ENCODE measurements at places on chromosomes 3 and 15.
A peak's percentile ranks its signal among the peaks of the same experiment; 100 is the strongest.

GRCh38 chr15:88440021-88440420, 27.2 kb downstream of the MRPL46 start:
- no peak for DNase-seq

- DNase-seq = no peak
Observed at GRCh38 chr3:160577556-160578195, 12.3 kb upstream of the KPNA4 start.

- no peak for DNase-seq
Observed at GRCh38 chr3:34947834-34948233, 691.5 kb upstream of the ARPP21 start.

DNA sequence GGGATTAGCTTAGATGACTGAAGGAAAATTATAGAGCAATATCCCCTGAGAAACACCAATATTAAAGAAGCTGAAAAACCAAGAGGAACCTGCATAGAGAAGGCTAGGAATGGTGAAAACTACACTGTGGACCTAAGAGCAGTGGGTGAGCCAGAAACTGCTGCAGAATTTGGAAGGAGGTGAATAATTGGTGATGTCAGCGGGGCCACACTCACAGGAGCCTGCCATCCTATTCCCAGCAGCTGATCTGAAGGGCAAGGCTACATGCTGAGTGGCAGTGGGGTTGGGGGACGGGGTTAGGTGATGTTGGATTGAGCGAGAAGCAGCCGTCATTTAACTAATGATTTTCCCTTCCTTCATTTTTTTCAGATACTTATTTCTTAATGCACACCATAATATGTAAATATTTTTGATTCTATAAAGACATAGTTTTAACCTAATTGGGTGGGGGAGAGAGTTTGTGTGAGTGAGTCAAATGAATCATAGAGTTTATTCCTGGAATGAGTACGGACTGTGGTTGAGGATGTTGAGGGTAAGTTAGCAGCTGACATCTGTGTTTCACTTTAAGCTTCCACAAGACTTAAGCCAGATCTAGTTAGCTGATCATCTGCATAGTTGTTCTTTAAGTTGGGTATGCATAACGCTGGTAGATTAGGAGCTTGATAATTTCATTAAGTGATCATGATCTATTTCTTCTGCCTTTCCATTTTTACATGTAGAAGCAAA, 222.8 kb downstream of the PTPRG start:
- DNase-seq = no peak

DNA sequence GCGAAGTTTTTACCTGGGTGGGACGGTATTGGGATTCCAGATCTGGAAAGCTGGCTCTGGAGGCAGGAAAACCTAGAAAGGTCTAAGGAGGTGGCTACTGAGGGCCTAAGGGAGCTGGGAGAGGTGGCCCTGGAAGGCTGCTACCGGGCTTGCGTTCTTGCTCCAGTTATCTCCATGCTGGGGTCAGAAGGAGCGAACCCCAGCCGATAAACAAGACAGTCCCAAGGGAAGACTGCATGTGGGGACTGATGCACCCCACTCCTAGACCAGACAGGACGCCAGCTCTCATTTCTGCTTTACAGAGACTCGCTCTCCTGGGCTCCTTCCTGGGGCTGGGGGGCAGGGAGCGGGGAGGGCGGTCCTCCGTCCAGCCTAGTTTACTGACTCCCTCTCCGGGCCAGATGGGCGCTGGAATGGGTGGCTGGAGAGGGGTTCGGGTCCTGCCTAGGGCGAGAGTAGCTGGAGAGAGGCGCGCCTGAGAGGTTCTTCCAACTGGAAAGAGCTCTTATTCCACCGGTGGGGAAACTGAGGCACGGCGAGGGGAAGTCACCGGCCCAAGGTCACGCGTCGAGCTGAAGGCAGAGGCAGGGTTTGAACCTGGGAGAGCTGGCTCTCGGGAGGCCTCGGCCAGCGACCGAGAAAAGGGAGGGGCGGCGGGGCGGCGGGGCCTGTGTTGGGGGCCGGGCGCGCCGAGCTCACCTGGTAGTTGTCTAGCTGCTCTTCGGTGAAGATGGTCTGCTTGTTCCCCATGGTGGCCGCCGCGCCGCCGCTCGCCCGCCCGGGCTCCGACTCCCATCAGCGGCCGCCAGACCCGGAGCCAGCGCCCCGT, 565 bp downstream of the CIB2 start:
- peak; percentile 67 for DNase-seq

DNA sequence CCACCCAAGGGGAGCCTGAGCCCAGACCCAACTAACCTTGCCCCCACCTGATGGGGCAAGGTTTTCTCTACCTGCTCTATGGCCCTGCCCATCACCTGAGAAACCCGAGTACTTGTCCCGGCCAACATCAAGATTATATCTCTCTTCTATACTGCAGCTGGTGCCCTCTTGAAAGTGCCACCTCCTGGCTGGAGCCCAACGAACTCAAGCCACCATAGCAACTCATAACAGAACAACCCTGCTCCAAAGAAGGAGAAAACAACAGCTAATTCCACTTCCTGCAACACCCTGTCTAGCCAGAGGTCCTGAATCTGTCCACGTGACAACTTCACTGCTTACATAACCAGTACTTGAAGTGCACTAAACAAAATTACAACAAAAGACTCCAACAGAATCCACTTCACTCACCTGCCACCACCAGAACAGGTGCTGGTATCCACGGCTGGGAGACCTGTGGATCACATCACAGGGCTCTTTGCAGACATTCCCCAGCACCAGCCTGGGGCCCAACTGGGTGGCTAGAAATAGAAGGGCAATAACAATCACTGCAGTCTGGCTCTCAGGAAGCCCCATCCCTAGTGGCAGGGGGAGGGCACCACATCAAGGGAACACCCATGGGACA, 49.2 kb downstream of the PIERCE2 start:
- DNase-seq = peak; percentile 9

DNA sequence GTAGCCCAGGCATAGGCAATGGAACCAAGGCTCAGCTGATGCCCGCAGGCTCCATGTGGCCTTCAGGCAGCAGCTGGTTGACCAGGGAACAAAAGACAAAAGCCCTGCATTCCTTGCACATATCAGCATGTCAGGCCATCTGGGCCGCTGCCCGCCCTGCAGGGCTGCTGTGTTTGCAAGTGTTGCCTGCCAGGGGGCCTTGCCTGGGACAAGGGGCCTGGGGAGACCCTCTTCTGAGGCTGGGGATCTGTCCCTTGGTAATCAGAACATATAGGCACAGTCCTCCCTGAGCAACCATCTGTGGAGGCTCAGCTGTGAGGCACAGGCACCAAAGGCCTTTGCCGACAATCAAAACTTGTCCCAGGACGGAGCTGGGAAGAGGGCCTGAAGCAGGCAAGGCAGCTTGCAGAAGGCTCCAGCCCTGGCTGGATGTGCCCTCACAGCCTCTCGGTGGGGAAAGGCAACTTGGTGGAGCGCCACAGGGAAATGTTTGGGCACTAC, 138.2 kb downstream of the TPRA1 start:
- no peak for DNase-seq

DNA sequence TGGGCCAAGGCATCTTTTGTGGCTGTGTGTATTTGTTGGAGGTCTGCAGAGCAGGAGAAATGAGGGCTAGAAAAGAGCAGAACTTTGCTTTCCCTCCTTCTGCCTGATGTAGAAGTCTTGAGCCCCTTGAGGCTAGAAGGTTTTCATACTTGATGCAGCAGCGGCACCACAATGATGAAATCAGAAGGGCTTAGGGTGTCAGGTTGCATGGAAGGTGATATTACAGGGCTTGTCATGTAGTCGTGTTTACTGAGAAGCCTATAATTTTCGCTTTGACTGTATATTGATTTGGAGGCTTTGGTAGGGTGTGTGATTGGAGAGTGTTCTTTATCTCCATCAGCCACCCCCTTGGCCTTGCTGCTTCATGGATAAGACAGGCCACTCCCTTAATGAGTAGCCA, 339.8 kb downstream of the THSD4 start:
- DNase-seq = no peak

DNA sequence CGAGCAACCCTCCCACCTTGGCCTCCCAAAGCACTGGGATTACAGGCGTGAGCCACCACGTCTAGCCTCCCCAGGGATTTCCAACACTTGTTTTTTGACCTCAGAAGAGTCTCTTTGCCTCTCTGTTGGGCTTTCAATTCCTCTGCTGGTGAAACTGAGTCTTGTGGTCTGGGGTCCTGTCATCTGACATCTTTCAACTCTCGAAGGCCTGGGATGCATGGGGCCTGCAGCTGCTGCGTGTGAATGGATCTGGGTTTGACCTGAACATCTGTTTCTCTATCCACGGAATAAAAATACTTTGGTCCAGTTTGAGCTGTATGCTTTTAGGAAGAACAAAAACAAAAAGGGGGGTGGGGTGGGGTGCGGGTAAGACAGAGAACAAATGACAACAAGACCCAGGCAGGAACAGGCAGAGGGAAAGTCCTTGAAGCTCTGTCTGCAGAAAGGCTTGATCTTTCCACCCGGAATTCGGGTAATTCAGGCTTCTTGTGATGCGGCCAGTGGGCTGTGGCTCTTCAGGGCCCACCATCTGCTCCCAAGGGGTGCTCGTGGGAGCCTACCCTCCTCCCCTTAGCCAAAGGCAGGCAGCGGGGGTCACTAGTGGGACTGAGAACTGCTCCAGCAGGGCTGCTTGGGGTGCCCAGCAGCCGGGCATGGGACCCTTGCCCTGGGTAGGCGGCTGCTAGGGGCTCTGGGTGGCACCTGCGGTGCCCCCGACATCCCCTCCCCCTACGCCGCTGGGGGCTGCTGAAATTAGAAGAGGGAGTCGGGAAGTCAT, 71.5 kb downstream of the SLC12A8 start:
- peak; percentile 92 for DNase-seq

GRCh38 chr3:72082776-72083462, 298.0 kb upstream of the PROK2 start:
- DNase-seq = peak; percentile 34

DNA sequence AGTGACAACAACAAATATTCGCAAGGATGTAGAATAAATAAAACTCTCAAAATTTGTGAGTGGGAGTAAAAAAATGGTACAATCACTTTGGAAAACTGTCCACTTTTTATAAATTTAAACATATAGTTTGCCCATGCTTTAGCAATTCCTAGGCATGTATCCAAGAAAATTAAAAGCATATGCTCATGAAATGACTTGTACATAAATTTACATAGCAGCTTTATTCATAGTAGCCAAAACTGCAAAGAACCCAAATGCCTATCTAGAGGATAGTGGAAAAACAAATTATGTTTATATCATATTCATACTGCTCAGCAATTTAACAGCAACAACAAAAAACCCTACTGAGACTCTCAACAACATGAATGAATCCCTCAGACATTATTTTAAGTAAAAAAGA, 363.6 kb upstream of the CCDC54 start:
- no peak for DNase-seq

GRCh38 chr3:56915966-56916586, 114.3 kb upstream of the ARHGEF3 start:
- DNase-seq = peak; percentile 79

DNA sequence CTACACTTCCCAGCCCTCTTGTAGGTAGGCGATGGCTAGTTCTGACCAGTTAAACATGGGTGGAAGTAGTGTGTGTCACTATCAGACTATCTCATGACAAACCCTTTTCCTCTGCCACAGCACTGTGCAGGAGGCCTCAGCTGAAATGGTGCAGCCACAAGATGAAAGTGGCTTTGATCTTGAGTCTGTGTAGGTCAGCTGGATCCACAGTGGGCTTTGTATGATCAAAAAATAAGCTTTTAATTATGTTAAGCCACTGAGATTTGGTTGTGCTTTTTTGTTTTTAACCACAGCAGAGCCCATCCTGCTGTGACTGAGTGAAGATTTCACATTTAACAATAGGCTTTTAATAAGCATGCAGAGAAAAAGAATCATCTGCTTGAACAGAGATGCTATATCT, 19.7 kb downstream of the RCN2 start:
- no peak for DNase-seq

DNA sequence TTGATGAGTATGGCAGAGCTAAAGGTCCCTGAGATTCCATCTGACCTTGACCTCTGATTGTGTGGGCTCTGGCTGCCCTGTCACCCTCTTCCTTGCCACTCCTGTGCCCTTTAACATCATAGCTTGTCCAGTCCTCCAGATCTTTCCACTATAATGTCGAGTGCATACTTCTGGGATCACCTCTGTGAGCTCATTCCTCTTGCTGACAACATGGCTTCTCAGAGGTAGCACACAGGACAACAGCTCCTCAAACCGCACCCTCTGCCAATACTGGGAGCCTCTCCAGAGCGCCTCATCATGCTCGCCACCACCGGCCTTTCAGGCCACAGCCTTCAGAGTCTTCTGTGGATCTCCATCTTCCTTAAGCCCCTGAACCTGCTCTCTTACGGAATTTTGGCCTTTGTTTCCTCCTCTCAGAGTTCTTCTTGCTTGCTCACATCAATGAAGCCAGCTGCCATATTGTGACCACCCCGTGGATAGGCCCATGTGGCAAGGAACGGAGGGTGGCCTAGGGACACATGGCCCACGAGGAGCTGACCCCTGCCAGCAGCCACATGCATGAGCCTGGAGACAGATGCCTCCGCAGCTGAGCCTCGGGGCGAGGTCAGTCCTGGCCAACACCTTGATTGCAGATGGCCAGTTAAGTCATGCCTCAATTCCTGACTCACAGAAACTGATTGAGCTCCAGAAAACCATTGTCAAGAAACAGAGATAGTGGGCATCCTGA, 31.1 kb downstream of the PLA2G4D start:
- DNase-seq = no peak

DNA sequence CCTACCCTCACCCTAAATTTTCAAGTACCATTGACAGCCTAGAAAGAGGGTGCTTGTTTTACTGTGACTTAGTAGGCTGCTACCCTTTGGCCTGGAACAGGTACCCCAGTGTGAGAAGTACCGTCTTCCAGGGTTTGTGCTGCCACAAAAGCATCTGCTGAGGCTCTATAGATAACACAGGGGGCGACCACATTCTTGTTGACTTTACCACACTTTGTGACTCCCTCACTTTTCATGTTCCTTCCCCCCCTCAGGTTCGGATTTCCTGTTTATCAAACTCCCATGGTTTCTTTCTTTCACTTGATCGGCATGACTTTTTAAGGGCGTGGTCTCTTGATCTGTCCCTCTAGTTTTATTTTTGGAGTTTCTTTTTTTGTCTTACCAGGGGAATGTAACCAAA, 23.5 kb downstream of the EXOG start:
- no peak for DNase-seq

GRCh38 chr3:159848348-159849118, 140.1 kb upstream of the IL12A start:
- DNase-seq = no peak

DNA sequence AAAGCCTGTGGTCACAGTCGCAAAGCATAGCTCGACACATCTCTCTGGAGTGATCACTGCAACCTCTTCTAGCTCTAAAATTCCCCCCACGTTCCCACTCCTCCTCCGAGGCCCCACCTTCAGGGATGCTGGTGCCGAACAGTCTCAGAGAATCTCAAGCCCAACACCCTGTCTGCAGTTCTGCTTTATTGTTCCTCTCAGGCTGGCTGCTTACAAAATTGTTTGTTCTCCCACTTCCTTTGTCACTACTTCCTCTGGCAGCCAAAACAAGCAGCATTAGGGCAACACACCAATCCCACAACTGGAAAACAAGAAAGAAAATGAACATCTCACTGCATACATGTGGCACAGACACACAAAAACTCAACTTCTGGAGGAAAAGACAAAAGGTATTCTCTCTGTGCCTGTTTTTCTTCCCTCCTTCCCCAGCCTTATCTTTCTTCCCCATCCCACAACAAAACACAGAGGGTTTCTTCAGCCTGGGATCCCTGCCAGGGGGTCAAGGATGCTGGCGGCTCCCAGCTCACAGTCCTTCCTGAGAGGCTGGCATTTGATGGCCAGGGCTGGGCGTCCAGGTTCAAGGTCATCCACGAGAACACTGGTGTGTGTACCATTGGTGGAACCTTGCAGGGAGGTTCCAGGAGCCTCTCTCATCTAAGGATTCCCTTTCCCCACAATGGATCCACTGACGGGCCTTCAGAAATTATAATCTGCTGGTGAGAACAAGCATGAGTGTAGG, 108.4 kb downstream of the TMCO5A start:
- no peak for DNase-seq

- peak; percentile 80 for DNase-seq
Observed at GRCh38 chr15:31511707-31512310, 185.2 kb downstream of the KLF13 start.

All from GM12865 (cell line).